HCT116 (cell line): ENCODE measurements at places on chromosomes 7 and 10. TPM values are rescaled to one million over a fixed set of nuclear protein-coding genes. Genes with fewer than 3 reads are reported as not detected.

- no peak for DNase-seq
- H3K4me3 ChIP-seq: no peak overlapping the region
- H3K4me1 ChIP-seq: peaks cover 18% of the 10 kb centered on the region
- H3K27ac ChIP-seq: no peak overlapping the region
- H3K27me3 ChIP-seq: no peaks in the 10 kb centered on the region
- H3K36me3 ChIP-seq: no peaks in the 10 kb centered on the region
Observed at GRCh38 chr7:106757846-106758245, 96.9 kb upstream of the CCDC71L start.

GRCh38 chr10:60733517-60733822 is 44.8 kb upstream of the CDK1 start:
- no peaks in the 10 kb centered on the region for H3K36me3 ChIP-seq
- H3K27ac ChIP-seq: peak overlapping the region; percentile 49; the same call in 1 of the 2 replicates
- peak overlapping the region; percentile 58 for H3K4me3 ChIP-seq
- peaks cover 20% of the 10 kb centered on the region for H3K4me1 ChIP-seq
- DNase-seq: no peak

GRCh38 chr7:129588268-129588667 is 23.3 kb upstream of the NRF1 start:
- H3K27ac ChIP-seq: no peak overlapping the region
- H3K27me3 ChIP-seq: no peaks in the 10 kb centered on the region
- no peaks in the 10 kb centered on the region for H3K36me3 ChIP-seq
- H3K4me3 ChIP-seq: no peak overlapping the region

DNA sequence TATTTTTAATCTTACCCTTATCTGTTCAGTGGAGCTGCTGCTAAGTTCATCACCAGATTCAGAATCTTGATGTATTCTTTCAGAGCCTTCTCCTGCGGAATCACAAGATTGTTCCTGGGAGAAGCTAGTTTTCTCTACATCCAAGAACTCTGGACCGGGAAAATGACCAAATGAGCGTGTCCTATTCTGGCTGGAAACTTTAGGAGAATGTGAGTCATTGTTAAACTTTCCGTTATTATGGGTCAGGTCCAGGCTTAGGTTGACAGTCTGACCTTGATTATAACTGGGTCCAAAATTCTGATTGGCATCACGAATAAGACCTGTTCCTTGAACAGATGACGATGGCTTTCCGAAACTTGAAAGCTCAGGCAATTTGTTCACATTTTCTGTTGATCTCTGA is 20.5 kb downstream of the ARHGAP12 start:
- no peak for DNase-seq
- no peak overlapping the region for H3K27ac ChIP-seq
- H3K4me1 ChIP-seq: peaks cover 40% of the 10 kb centered on the region
- no peak overlapping the region for H3K4me3 ChIP-seq

- H3K27me3 ChIP-seq: no peaks in the 10 kb centered on the region
- no peak for DNase-seq
- H3K36me3 ChIP-seq: no peaks in the 10 kb centered on the region
Observed at GRCh38 chr7:134757938-134758337, 21.5 kb upstream of the CALD1 start.

- no peaks in the 10 kb centered on the region for H3K27me3 ChIP-seq
- no peak for DNase-seq
- H3K36me3 ChIP-seq: peaks cover 6% of the 10 kb centered on the region; the same call in 1 of the 2 replicates
- H3K27ac ChIP-seq: no peak overlapping the region
- no peak overlapping the region for H3K4me3 ChIP-seq
Observed at GRCh38 chr10:91250341-91250740, 29.9 kb downstream of the PCGF5 start.

Gene SKIDA1
- total RNA-seq: 0.34 TPM

GRCh38 chr10:45442662-45443061 is 68.6 kb downstream of the ALOX5 start:
- H3K36me3 ChIP-seq: no peaks in the 10 kb centered on the region
- no peak overlapping the region for H3K4me3 ChIP-seq
- no peak for DNase-seq
- H3K27ac ChIP-seq: no peak overlapping the region
- H3K4me1 ChIP-seq: no peaks in the 10 kb centered on the region

Gene CROT
- total RNA-seq: 0.07 TPM

- H3K4me3 ChIP-seq: no peak overlapping the region
- H3K27ac ChIP-seq: no peak overlapping the region
- DNase-seq: no peak
- H3K36me3 ChIP-seq: no peaks in the 10 kb centered on the region
- H3K4me1 ChIP-seq: no peaks in the 10 kb centered on the region
Observed at GRCh38 chr7:83852136-83852535, 203.2 kb upstream of the SEMA3E start.

DNA sequence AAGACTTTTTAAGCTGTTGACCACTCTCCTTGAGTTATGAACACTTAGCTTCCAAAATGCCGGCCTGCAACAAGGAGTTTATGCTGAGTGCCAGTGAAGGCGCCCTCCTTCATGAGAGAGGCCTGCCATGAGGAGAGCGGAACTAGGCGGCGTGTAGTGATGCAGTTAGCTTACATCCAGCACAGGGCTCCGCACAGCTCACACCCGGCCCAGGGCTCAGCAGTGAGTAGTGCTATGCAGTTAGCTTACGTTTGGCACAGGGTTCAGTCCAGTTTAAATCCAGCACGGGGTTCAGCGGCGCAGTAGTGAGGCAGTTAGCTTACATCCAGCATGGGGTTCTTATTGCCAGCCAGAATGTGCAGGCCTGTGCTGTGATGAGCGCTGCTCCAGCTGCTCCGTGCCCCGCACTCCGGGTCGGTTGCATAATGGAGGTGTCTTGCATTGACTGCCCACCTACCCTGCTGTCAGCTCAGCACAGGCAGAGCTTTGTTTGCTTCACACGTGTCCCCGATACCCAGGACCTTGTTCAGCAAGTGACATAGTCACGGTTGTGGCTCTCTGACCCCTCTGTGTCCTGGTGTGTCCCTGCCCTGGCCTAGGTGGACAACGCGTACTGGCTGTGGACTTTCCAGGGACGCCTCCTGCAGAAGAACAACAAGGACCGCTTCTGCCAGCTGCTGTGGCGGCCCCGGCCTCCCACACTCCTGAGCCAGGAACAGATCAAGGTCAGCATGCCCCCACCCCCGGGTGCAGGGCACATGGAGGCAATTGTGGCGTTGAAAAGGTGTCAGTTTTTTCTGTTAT is 21.9 kb downstream of the EIF3B start:
- H3K4me3 ChIP-seq: no peak overlapping the region
- peaks cover 77% of the 10 kb centered on the region for H3K36me3 ChIP-seq
- no peak for DNase-seq
- no peaks in the 10 kb centered on the region for H3K4me1 ChIP-seq
- no peaks in the 10 kb centered on the region for H3K27me3 ChIP-seq
- H3K27ac ChIP-seq: no peak overlapping the region

Gene PPP1R3C
- 0.20 TPM for total RNA-seq

GRCh38 chr7:155533827-155534690 is 12.3 kb downstream of the CNPY1 start:
- peaks cover 13% of the 10 kb centered on the region; the same call in 1 of the 2 replicates for H3K27me3 ChIP-seq
- no peak for DNase-seq
- H3K4me1 ChIP-seq: no peaks in the 10 kb centered on the region
- no peak overlapping the region for H3K27ac ChIP-seq
- H3K4me3 ChIP-seq: no peak overlapping the region

- no peak overlapping the region for H3K4me3 ChIP-seq
- DNase-seq: no peak
- H3K27me3 ChIP-seq: no peaks in the 10 kb centered on the region
- H3K36me3 ChIP-seq: no peaks in the 10 kb centered on the region
Observed at GRCh38 chr7:139674341-139674740, 103.5 kb downstream of the HIPK2 start.

DNA sequence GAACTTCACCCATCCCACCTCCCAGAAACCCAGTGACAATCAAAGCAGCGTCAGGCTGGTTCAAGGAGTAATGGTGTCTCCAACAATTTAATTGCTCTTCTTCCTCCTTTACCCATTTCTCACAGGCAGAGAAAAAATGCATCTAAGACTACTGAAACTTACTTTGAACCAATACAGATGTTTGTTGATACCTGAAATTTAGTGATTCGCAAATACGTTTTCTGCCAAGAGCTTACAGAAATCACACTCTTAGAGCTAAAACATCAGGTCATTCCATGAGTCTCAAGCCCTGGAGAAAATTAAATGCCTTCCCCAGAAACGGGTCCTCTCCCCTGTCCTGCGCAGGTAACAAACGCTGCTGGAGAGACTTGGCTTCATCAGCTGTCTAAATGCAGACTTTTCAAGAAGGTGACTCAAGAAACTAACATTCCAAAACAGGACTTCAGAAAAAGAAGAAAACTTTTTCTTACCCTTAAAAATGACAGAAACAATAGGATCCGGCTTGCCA is 443 bp downstream of the MYOF start:
- no peak for DNase-seq
- no peaks in the 10 kb centered on the region for H3K27me3 ChIP-seq
- H3K4me1 ChIP-seq: peaks cover 47% of the 10 kb centered on the region
- peak overlapping the region; percentile 98 for H3K27ac ChIP-seq

- no peaks in the 10 kb centered on the region; the same call in 1 of the 2 replicates for H3K27me3 ChIP-seq
- DNase-seq: no peak
- no peak overlapping the region for H3K27ac ChIP-seq
- no peaks in the 10 kb centered on the region for H3K36me3 ChIP-seq
- H3K4me1 ChIP-seq: no peaks in the 10 kb centered on the region
Observed at GRCh38 chr7:91276909-91277308, 12.7 kb downstream of the FZD1 start.

- H3K27me3 ChIP-seq: no peaks in the 10 kb centered on the region
- H3K27ac ChIP-seq: no peak overlapping the region
- no peak overlapping the region for H3K4me3 ChIP-seq
- no peaks in the 10 kb centered on the region for H3K4me1 ChIP-seq
- DNase-seq: no peak
- H3K36me3 ChIP-seq: no peaks in the 10 kb centered on the region
Observed at GRCh38 chr7:26305869-26306665, 14.4 kb downstream of the SNX10 start.

- H3K4me1 ChIP-seq: peaks cover 10% of the 10 kb centered on the region
- DNase-seq: no peak
- H3K27me3 ChIP-seq: 0 out of 2 replicates have a peak, but pooled peaks cover 2% of the 10 kb centered on the region
- H3K4me3 ChIP-seq: no peak overlapping the region
- H3K36me3 ChIP-seq: no peaks in the 10 kb centered on the region
Observed at GRCh38 chr7:904847-905246, 28.5 kb downstream of the GET4 start.

GRCh38 chr10:49177391-49178355 is 10.5 kb downstream of the TMEM273 start:
- H3K4me1 ChIP-seq: no peaks in the 10 kb centered on the region
- no peaks in the 10 kb centered on the region for H3K36me3 ChIP-seq
- H3K4me3 ChIP-seq: no peak overlapping the region
- no peak overlapping the region for H3K27ac ChIP-seq
- DNase-seq: peak; percentile 27

Gene WIPF3
- 8.6 TPM for total RNA-seq

DNA sequence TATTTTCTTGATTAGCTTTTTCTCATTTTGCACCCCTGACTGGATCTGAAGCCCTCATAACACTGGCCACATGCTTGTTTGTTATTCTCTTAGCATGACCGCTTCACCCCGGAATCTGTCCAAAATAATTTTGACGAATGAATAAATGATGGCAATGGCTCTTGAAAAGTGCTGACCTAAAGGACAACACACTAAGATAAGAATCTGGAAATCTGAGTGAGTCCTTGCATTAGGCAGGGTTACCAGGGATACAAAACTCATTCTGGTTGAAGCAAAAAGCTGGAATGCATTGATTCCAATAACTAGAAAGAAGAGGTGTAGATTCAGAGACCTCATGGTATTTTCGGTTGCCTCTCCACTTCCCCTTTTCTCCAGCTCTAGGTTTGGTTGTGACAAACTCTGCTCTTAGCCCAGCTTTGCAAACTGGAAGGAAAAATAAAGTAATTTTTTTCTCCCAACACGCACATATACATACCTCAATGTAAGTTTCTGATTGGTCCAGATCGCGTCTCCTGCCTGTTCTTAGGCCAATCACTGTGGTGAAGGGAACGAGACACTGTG is 157.4 kb downstream of the SKIDA1 start:
- H3K4me3 ChIP-seq: no peak overlapping the region
- H3K4me1 ChIP-seq: peaks cover 51% of the 10 kb centered on the region
- H3K27me3 ChIP-seq: no peaks in the 10 kb centered on the region
- H3K36me3 ChIP-seq: no peaks in the 10 kb centered on the region
- H3K27ac ChIP-seq: no peak overlapping the region

Gene HOXA3
- 9.2 TPM for total RNA-seq

GRCh38 chr7:81590131-81590530 is 179.7 kb downstream of the HGF start:
- no peaks in the 10 kb centered on the region for H3K27me3 ChIP-seq
- H3K4me3 ChIP-seq: no peak overlapping the region
- no peak overlapping the region for H3K27ac ChIP-seq
- no peak for DNase-seq

- H3K4me3 ChIP-seq: no peak overlapping the region
- H3K4me1 ChIP-seq: no peaks in the 10 kb centered on the region
- H3K27me3 ChIP-seq: no peaks in the 10 kb centered on the region
- H3K36me3 ChIP-seq: no peaks in the 10 kb centered on the region
Observed at GRCh38 chr10:14623931-14624330, 150.8 kb downstream of the FAM107B start.

- DNase-seq: no peak
- no peaks in the 10 kb centered on the region for H3K4me1 ChIP-seq
- no peaks in the 10 kb centered on the region for H3K27me3 ChIP-seq
- no peak overlapping the region for H3K27ac ChIP-seq
- H3K36me3 ChIP-seq: no peaks in the 10 kb centered on the region
Observed at GRCh38 chr10:33489501-33490176, 155.2 kb upstream of the NRP1 start.

GRCh38 chr7:136957391-136957790 is 88.9 kb downstream of the CHRM2 start:
- H3K27me3 ChIP-seq: no peaks in the 10 kb centered on the region
- no peak overlapping the region for H3K27ac ChIP-seq
- no peak overlapping the region for H3K4me3 ChIP-seq

- no peaks in the 10 kb centered on the region for H3K36me3 ChIP-seq
- H3K27ac ChIP-seq: no peak overlapping the region
- H3K27me3 ChIP-seq: no peaks in the 10 kb centered on the region
- H3K4me3 ChIP-seq: no peak overlapping the region
- DNase-seq: no peak
Observed at GRCh38 chr7:13976594-13976993, 12.9 kb downstream of the ETV1 start.

GRCh38 chr7:75050501-75050900 is 23.1 kb downstream of the RCC1L start:
- H3K27ac ChIP-seq: no peak overlapping the region
- no peaks in the 10 kb centered on the region for H3K4me1 ChIP-seq
- no peak overlapping the region for H3K4me3 ChIP-seq
- H3K27me3 ChIP-seq: no peaks in the 10 kb centered on the region

- DNase-seq: no peak
- no peak overlapping the region for H3K4me3 ChIP-seq
Observed at GRCh38 chr7:21480693-21481403, 53.0 kb downstream of the SP4 start.

- no peak for DNase-seq
- no peaks in the 10 kb centered on the region for H3K4me1 ChIP-seq
Observed at GRCh38 chr10:120456143-120456625, 843 bp upstream of the PLPP4 start.

Gene AKAP9
- total RNA-seq: 32.6 TPM

GRCh38 chr10:70769121-70769520 is 16.1 kb downstream of the TBATA start:
- no peaks in the 10 kb centered on the region for H3K4me1 ChIP-seq
- H3K4me3 ChIP-seq: no peak overlapping the region
- no peaks in the 10 kb centered on the region for H3K36me3 ChIP-seq
- DNase-seq: no peak
- no peak overlapping the region for H3K27ac ChIP-seq
